ENCODE measurements at places on chromosomes 1 and 21.

DNA sequence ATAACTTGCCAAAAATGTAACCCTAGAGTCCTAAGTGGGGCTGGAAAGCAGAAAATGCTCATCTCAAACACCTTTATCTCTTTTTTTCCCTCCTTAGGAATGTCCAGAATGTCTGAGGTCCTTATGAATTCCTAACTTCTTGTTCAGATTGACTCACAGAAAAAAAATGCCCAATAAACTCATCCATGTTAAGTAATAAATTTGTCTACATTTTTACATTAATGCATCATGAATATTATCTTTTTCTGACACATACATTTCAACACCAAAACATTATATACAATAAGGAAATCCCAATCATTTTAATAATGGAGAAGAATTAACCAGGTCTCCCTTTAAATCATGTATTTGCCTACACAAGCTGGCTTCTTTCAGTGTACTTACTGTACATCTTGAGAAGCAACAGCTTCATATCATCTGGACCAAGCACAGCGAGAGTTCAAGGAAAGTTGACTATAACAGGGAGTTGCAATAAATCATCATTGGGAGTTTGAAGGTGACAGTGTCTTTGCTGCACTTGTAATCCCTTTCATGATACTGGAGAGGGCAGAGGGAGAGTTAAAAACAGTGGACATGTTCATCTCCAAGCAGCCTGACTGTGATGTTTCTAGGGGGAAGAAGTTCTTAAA, 565.2 kb downstream of the LTN1 start:
- no peak for DNase-seq

- DNase-seq = no peak
Measured at GRCh38 chr1:9676815-9677393, 25.4 kb downstream of the PIK3CD start.

DNA sequence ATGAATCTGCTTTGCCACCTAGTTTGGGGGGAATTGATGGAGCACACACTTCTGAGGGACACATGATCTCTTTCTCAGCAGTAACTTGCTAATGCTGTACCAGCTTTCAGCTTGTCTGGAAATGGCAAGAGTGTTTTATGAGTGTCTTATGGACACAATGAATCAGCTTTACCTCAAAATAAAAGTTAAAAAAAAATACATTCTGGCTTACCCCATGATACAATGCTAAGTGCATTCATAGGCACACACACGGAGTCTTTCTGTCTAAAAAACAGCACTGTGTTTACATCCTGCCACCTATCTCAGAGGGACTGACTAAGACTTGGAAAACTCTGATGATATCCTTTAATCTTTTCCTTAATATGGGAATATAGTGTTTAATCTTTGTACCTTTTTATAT, 455.5 kb upstream of the ADAMTS5 start:
- DNase-seq = no peak

- no peak for DNase-seq
Measured at GRCh38 chr1:39394598-39394997, 96.8 kb upstream of the BMP8A start.

DNA sequence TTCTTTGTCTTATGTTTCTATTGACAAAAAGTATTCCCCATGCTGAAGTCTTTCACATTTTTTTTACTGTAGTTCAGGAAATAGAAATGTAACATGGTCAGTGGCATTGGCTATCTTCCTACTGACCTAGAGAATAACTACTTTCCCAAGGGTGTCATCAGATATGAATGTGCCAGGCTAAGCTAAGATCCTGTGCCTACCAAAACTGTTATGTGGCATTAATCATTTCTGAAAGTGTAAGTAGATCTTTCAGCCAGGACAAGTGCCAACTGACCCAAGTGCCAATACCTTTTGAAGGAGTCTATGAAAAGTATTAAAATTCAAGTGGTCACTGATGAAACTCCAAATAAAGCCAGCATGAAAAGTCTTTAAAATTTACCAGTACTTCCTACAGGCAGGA, 165.3 kb downstream of the TNFSF18 start:
- DNase-seq = no peak

DNA sequence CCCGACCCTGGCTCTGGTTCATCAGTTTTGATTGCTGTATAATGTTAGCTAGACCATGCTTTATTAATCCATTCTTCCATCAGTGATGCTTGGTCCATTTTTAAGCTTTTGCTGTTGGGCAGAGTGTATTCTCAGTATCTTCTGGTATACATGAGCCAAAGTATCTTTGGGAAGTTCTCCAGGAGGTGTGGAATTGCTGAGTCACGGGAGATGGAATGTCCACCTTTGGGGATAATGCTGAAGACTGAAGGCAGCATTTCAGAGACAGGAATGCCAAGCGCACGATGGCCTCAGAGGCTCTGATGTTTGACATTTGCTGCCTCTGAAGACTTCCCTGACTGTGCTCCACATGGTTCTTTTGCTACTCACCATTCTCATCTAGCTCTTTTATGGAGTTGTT, 266.3 kb upstream of the KAZN start:
- DNase-seq = no peak

DNA sequence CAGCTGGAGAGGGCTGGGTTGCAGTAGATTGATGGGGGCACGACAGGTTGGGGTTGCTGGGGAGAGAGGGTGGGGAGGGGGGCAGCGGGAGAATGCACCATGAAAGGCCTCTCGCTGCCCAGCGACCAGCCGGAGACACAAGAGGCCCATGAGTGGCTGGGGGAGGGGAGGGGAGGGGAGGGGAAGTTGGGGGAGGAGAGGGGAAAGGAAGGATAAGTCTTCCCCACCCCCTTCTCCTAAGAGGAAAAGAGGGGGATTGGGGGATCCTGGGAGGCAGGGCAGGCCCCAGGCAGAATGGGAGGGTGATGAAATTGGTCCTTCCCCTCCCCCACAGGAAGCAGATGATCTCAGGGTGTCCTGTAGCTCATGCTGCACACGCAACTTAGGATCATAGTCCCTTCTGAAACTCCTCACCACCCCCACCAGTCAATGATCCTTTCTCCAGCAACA, 45.7 kb downstream of the PAX7 start:
- no peak for DNase-seq

DNA sequence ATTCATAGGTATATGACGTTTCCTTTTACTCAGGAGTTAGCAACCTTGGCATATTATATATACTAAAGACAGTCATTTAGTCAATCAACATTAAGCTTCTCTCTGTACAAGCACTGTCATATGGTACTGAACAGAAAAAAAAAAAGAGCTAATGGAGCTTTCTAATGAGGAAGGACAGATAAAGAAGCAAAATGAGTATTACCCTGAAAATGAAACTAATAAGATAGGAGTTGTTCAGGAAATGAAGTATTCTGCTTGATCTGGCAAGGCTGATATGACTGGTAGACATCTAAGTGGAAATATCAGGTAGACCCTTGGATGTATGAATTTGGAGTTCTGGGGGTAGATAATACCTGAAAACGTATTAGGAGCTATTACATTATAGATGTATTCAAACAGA, 4.3 kb upstream of the IKBKE start:
- no peak for DNase-seq

DNA sequence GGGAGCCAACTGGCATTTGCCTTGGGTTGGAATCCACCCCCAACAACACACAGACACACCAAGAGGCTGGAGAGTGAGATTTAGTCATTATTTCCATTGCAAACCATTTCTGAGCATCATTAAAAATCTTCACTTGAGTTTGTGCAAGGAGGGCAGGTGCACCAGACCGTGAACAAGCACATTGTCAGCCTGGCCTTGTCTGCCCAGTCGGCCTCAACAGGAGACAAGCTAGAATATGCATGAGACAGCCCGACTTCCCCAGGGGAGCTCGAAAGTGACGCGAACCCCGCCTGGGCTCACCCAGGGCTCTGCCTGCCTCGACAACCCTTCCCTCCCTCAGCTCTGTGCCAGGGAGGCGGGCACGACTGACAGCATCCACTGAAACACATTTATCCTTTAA, 15.4 kb upstream of the GUCA2B start:
- no peak for DNase-seq

DNA sequence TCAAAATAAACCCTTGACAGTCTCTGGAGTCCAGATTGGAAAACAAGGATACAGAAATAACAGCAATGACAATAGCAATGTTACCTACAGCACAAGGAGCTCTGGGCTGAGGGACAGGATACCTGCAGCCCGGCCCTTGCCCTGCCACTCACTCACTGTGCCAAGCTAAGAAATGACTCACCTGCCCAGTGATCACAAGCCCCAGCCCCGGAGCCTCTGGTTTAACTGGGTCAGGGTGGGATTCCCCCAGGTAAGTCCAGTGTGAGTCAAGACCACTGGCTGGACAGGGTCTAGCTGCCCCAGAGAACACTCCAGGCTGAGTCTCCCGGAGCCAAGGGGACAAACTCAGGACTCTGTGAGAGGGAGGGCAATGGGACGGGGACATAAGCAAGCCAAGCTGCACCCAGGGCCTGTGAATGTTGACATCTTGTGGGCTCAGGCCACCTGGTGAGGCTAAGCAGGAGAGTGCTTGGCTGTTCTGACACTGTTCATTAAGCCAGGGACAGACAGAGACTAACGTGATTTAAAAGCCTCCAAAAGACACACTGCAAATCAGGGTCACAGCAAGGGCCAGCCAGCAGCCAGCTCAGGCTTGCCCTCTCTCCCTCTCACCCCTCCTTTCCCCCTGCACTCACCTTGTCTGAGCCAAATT, 64.1 kb downstream of the MIS18A start:
- DNase-seq = no peak

DNA sequence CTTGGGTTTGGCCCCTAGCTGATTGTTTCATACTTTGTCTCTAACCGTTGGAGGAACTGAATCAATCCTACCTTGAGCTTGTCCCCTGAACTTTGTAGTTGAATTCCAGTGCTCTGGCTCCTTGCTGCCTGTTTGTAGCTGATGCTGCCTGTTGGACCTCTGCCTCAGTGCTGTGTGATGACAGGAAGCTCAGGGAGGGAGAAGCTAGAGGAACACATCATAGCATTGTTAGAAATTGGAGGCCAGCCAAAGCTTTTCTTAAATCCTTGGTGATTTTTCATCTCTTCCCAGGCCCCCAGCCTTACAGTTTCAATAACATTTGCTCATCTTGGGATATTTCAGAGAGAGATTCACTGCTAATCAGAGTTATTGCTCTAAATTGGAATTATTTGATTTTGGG, 34.0 kb downstream of the MACF1 start:
- no peak for DNase-seq

GRCh38 chr1:237976331-237976730, 85.6 kb upstream of the ZP4 start:
- no peak for DNase-seq

DNA sequence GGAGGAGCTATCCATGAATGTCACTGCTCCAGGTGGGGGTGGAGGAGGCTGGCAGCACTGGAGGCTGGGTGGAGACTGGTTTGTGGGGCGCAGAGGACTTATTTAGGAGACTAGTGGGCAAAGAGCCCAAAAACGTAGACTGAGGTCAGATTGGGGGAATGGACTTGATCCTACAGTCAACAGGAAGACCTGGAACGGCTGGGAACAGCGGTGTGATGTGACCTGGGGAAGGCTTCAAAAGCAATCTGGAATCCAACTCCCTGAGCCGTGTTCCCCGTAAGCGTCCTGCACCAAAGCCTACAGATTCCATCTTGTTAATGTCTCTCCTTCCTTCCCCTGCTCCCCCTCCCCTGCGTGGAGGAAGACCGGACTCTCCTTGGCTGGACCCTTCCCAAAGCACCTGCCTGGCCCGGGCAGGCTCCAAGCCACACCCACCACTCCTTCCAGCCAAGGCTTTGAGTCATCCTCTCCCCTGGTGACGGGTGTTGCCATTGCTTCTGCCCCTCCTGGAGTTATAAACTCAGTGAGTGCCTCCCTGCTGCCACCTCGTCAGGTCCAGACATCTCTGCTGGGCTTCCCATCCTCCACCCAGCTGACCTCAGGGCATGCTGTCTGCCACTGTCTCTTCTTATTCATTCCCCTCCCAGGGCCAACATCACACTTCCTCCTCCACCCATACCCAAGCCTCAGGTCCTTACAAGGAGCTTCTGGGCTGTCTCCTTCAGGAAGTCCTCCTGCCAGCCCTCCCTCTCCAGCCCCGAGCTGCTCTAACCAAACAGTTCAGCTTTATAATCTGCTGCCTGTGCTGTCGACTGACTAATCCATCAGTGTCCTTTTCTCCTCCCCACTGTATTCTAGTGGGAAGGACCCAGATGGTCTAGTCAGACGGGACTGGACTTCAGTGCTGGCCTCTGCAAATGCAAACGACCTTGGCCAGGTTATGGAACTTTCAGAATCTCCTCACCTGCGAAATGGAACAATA, 1.6 kb upstream of the CLSTN1 start:
- DNase-seq = no peak

- DNase-seq = no peak
Measured at GRCh38 chr1:227890451-227891222, 57.1 kb downstream of the WNT9A start.

- DNase-seq = no peak
Measured at GRCh38 chr1:8096105-8097011, 70.2 kb upstream of the ERRFI1 start.

GRCh38 chr1:241533326-241534115, 1.3 kb downstream of the KMO start:
- no peak for DNase-seq

GRCh38 chr1:40595623-40596022, 64.2 kb downstream of the ZNF684 start:
- no peak for DNase-seq

DNA sequence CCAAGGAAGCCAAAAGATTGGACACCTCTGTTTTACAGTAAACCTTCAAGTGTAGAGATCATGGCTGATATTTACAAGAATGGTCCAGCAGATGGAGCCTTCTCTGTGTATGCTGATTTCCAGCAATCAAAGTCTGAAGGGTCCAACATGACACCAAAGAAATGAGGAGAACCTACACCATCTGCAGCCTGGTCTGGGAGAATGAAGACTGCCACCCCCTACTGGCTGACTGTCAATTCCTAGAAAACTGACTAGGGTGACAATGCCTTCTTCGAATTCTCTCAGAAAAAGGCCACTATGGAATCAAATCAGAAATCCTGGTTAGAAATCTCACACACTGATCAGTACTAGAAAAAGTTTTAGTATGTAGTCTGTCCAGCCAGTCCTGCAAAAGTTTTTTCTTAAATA, 83.3 kb downstream of the CDC42BPA start:
- no peak for DNase-seq

- DNase-seq = no peak
Measured at GRCh38 chr21:19899645-19900044, 1098.6 kb upstream of the NCAM2 start.

GRCh38 chr1:230759369-230760065, 12.3 kb downstream of the CAPN9 start:
- no peak for DNase-seq

DNA sequence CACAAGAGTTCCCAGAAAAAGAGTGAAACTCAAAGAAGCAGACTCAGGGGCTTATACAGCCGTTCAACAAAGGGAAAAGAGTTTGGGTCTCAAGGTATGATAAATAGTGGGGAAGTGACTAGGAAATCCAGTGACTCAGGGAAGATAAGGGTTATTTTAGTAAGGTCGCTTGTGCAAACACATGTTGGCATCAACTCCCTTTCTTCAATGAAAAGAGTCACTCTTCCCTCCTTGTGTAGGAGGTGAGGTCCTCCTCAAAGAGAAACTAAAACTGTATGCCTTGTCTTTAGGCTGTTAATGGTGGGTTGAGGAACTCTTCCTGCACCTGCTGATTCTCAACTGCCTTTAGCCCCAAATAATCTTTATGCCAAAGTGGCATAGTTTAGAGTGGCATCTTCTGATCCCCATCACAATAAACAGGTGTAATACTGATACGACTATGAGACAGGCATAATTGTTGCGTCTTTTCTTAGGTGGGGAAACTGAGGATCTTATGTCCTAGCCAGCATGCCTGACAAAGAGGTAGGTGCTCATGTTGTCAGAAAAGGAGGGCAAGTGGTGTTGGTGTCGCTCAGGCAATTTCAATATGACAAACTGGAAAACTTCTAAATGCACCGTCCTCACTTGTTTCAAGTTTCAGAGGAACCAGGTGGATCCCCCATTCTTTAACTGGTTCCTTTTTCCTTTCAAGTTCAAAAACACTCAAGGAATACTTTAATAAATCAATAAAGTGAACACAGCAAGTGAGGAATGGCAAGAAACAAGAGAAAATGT, 294.1 kb upstream of the RUNX1 start:
- DNase-seq = no peak
